HS-27A (cell line): ENCODE measurements at places on chromosomes 3 and 15.

- no peak for DNase-seq
Observed at GRCh38 chr3:119723022-119723421, 20.2 kb downstream of the CFAP91 start.

DNA sequence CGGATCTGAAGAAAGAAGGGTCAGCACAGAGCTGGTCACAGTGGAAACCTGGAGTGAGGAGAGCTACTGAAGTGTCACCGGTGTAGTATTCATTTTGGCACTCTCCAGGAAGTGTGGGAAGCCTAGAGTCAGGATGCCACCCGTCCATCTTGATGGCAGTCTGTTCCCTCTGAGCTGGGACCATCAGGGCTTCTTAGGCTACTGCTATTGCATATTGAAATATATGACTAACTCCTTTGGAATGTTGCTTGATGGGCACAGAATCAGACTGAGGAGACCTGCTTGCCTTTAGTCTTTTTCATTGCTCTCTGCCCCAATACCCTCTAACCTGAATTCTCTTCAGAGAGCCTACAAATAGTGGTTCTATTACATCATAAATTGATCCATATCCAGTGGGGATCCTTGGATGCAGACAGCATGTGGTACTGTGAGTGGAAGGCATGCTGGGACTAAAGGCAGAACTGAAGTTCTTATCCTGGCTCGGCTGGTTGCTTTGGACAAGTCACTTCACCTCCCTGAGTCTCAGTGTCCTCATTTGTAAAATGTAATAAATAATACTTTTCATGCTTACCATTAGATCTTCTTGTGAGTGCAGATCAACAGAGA lies 143.5 kb downstream of the PDE8A start:
- DNase-seq, result peak; percentile 51

DNA sequence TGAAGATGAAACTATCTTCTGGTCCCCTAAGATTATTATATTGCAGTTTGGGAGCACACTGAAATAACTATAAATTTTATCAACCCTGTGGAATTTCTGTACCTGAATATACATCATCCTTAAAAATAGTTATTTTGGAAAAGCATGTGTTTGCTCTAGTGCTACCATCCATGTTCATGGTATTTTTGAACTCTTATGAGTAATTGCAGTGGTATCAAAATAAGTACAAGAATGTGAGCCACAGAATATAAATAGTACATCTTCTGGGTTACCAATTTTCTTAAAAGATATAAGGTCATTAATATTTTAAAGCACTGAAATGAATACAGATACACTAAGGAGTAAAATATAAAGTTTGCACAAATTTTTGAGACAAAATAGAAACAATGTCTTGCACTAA lies 206.5 kb downstream of the CBLB start:
- no peak for DNase-seq

- no peak for DNase-seq
Observed at GRCh38 chr3:131694376-131694775, 191.6 kb upstream of the MRPL3 start.

DNA sequence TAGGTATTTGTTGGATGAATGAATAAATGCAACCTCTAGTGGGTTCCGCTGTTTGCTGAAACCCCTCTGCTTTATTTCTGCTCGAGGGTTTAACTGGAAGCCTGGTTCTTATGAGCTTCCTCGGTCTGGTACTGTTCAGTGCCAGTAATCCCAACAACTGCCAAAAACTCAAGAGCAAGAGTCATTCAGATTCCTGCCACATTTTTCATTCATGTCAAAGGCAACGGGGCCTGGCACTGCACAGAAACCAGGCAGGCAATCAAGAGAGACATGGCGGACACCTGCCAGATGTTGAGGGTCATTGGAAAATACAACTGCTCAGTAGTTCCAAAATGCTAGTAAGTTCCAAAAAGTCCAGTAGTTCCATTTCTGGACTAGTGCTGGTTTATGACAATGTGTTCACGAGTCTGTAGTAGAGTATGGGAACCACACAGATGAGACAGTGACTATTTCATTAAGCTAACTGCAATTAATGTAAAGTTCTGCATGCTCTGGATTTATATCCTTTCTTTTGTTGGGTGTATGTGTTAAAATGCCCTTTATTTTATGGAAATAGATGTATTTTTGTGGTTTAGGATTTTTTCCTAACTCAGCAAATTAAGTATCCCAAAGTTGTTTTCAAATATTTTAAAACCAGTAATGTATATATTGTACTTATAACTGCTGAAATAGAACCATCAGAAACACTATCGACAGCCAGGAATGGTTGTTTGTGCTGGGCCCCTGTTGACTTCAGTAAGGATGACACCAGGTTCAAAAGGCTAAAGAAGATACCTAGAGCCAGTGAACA lies 22.7 kb upstream of the TMEM41A start:
- no peak for DNase-seq

DNA sequence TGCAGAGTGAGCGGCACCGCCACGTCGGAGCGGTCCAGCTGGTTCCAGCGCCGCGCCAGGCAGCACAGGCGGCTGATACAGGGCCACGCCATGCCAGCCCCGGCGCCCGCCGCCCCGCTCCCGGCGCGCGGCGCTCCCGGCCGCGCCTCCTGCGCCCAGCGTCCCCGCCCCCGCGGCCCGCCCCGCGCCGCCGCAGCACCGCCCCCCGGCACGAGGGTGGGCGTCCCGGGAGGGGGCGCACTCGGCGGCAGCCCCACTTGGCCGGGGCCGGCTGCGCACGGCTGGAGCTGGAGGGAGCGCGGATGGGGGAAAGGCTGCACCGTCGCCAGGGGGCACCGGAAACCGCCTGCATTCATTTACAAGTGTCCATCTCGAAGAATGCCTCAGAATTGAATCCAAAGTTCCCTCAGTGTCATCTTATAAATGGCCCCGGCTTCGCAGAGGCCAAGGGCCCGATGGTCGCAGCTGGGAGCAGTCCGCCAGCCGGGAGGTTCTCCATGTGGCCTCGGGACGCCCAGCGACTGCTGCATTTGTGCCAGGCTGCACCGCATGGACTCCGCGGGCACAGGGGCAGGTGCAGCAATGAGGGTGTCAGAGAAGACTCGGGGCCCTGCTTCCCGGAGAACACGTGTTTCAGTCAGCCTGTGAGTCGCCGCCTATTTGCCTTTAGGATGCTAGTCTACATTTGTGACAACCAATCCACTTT lies at the start of gene MAP6D1:
TSS of gene MAP6D1 (minus strand) at position 122 of the 706 bp plus-strand sequence. CDS start at position 92, 30 bp downstream.
- no peak for DNase-seq

DNA sequence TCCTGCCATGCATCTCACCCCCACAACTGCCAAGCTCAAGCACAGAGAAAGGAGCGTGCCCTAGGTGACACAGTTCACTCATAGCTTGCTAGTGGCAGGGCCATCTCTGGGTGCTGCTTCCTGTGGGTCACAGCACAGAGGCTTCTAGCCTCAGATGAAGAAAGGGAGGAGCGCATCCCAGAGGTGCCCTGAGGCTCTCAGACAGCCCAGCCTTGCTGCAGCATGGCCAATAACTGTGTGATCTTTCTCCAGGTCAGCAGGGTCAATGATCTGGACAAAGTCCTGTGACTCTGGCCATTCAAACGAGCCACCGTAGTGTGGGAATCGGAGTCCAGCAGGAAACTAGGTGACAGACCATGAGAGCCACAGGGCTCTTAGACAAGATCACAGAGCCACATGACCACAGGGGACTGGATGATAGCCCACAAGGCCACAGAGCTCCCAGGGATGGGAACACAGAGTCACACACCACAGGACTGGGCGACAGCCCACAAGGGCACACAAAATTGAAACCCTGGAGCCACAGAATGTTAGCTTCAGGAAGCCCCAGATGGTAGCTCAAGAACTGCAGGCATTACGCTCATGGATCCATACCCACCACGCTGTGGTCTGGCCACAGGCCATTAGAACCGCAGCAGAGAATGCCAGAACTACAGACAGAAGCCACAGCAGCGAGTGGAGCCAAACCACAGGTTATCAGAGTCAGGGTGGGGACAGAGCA lies 25.9 kb upstream of the GRIP2 start:
- DNase-seq, result peak; percentile 34

DNA sequence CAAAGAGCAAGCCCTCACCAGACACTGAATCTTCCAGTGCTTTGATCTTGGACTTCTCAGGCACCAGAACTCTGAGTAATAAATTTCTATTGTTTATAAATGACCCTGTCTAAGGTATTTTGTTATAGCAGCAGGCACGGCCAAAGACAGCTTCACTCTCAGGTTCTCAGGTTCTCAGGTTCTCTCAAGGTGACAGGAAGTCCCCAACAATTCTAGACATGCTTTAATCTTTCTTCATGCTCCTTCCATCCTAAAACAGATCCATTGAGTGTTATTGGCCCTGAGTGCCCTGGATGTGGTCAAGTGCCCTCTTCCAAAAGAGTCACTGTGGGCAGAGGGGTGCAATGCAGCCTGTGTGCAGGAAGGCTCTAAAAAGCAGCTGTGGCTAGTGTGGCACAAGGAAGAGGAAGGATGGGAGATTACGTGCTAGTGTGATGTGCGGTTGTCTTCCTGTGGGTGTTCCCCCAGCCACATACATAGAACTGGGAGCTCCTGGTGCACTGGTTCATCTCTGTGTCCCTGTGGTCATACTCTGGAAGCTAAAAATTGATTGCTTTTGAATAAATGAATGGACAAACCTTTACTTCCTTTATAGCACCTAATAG lies 11.0 kb upstream of the RAB7A start:
- DNase-seq, result no peak

- no peak for DNase-seq
Observed at GRCh38 chr15:57827021-57827420, 120.5 kb downstream of the POLR2M start.

- no peak for DNase-seq
Observed at GRCh38 chr3:65030847-65031463, 343.2 kb upstream of the ADAMTS9 start.

GRCh38 chr3:153052096-153052460 lies 109.9 kb upstream of the RAP2B start:
- no peak for DNase-seq

DNA sequence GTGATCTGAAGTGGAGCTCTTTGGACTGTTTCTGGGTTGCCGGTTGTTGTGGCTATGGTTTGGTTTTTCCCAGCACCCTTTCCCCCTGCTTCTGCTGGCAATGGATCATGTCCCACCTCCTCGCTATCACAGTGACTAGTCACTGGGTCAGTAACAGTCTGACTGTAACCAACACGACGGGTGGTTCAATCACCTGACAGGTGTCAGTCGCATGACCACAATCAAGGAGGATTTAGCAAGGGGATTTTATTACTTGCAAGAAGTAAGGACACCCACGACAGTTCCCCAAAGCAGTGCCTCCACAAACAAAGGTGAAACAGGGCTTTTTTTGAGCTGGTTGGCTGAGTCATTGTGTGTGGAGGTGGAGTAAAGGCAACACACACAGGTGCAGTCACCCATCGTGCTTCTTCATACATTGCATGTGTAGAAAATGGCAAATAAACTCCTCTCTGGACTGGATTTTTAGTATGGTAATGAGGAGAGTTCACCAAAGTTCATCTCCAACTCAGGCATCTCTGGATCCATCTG lies 58.8 kb upstream of the FAM3D start:
- no peak for DNase-seq

GRCh38 chr15:68672781-68673205 lies 94.0 kb downstream of the CORO2B start:
- DNase-seq, result no peak

- no peak for DNase-seq
Observed at GRCh38 chr3:172557515-172558220, 34.4 kb upstream of the TNFSF10 start.

GRCh38 chr3:101414121-101414520 lies 93.7 kb upstream of the IMPG2 start:
- no peak for DNase-seq

DNA sequence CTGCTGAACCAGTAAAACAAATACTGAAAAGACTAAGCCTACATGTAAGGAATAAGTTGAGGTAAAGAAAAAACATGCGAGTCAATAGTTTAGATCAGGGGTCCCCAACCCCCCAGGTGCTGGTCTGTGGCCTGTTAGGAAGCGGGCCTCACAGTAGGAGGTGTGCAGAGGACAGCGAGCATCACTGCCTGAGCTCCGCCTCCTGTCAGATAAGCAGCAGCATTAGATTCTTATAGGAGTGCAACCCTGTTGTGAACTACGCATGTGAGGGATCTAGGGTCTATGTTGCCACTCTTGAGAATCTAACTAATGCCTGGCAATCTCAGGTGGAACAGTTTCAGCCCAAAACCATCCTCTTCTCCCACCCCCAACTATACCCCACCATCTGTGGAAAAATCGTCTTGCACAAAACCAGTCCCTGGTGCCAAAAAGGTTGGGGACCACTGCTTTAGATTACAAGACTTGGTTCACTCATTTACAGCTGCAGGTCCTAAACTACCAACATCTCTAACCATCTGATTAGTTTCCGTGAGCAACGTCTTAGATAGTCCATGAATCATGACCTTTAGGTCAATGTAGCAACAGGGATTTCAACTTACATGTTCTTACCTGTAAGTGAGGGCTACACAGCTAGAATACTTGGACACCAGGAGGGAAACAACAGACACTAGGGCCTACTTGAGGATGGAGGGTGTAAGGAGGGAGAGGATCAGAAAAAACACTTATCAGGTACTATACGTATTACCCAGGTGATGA lies 66.7 kb downstream of the TRANK1 start:
- DNase-seq, result no peak

DNA sequence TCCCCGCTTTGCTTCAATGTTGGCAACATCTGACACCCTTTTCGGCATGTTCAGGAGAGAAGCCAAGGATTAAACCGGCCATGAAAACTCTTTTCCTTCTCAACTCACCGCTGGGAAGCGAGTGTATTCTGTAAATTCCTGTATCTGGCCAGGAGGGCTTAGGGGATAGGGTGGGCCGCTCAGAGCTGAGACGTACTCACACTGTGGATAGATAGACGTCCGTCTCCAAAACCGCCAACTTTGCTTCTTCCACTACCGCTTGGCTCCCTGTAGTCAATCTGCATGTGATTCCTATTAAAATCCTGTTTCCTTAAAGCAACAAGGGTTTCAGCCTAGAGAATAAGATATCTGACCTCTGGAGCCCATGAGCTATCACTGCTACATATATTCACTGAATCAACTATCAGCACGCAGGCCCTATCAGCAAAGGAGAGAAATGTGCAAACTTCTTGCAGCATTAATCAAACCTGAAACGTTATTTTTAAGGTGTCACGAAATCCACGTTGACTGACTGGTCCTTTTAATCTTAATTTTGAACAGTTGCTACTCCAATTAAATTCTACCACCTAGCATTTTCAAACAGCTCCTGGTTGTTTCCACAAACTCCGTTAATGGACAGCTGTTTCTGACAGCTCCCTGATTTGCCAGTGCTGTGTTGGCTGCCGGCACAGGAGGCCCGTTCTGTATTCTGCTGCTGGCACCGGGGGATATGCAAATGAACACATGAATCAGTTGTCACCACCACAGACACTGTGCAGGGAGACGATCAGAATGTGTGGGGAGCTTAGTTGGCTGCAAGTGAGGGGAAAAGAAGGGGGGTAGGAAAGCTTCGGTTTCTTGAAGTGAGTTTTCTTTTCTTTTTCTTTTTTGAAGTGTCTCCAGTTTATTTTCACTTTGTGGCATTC lies 438.9 kb upstream of the ARRDC4 start:
- DNase-seq, result no peak
